Lung (tissue), 17 donors: ENCODE measurements at places on chromosomes 7 and 10. TPM values are rescaled to one million over a fixed set of nuclear protein-coding genes. Genes with fewer than 3 reads are reported as not detected.

DNA sequence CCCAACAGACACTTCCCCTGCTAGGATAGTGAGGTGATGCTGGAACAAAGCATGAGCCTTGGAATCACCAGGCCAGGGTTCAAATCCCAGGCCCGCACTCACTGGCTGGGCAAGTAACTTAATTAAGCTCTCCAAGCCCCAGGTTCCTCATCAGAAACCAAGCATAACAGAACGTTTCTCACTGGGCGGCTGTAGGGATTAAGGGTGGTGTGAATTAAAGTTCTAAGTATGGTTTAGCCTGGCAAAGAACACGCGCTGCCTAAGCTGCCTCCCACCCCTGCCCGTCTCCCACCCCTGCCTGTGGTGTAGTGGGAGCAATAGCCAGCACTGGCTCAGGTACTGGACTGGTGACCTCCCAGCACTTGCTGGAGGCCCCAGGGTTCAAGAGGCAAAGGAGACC, 5.6 kb downstream of the SLC4A2 start:
- no peak for DNase-seq

GRCh38 chr7:66837007-66837406, 84.0 kb upstream of the TMEM248 start:
- peak; percentile 3 for DNase-seq

Gene SPDYE5
- total RNA-seq = 0.28 TPM

Gene AOAH
- 29.9 TPM for total RNA-seq
